Stimulated activated CD4-positive, alpha-beta T cell treated with anti-CD3 and anti-CD28 coated beads, Interleukin-4, amount 100 ng/mL, for 1 hour (primary cell): ENCODE measurements at places on chromosomes 6 and 20.

GRCh38 chr6:3196770-3197169, 30.7 kb downstream of the TUBB2B start:
- no peak for DNase-seq

- no peak for DNase-seq
Measured at GRCh38 chr6:111810294-111811131, 62.7 kb downstream of the FYN start.

GRCh38 chr20:38471987-38472512, 593 bp upstream of the RALGAPB start:
- DNase-seq, result no peak

DNA sequence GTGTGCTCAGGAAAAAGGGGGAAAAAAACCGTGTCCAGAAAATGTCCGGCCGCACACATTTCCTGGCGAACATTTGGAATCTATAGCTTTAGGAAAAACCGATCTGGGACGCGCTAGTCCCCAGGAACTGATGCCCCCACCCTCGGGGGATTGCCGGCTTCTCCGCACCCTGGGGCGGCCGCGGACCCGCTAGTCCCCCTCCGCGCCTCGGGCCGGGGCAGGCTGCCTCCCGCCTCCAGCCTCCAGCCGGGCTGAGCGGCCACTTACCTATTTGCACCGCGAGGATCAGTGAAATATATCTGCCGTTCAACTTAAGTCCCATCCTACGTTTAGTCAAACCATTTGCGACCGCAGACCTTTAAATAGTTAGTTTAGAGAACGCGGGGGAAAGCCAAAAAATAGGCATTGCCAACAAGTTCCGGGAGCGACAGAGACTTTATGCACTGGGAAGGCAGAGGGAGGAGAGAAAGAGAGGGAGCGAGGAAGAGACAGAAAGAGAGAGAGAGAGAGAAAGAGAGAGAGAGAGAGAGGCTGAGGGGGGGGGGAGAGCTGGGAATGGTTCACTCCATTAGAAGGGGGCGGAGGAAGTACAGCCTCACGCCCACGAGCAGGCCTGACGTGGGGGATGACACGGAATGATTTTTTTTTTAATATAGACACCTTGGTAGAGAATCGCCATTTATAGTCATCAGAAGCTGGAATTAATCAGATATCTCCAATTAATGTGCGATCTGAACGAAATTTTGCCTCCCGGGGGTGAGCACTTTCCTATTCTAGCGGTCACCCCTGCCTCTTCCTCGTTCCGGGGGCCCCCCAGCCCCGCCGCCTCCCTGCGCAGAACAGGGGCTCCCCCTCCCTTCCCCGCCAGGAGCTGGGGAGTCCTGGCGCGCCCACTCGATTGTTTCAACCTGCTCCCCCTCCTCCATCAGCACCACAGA, at the start of gene NRN1:
TSS of gene NRN1 (minus strand) at position 498 of the 938 bp plus-strand sequence. CDS start at position 322, 176 bp downstream.
- DNase-seq, result no peak

DNA sequence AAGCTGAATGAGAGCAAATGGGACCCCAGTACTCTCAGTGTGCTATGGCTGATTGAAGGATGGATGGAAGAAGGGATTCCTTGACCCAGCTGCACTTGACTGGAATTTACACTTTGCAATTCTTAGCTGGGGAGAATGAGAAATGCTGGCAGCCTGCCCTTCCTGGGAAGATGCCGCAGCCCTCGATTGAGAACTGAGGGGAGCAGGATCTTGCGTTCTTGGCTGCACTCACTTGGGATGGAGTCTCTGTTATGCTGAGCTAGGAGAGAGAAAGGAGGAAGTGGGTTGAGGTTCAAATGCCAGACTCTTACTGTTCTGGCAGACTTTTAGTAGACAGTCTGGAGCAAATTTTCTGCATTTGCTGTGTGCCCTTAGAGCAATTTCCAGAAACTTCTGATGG, 221.2 kb downstream of the FNDC1 start:
- DNase-seq, result no peak

DNA sequence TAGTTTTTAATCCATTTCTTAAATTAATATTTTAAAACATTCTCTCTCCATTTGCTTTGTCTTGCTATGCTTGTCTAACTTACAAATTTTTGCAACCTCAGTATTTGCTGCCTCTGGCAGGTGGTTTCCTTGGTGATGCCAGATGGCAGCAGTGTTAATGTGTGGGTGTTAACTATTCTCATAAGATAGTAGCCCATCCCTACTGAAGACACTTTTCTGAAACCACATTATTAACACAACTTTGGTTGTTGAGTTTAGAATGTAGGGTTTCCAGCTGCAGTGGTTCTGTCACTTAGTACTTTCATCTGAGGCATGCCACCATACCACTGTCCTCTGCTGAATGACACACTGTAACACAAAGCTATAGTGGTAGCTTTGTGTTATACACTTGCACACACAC, 75.1 kb downstream of the MYO6 start:
- no peak for DNase-seq

- no peak for DNase-seq
Measured at GRCh38 chr6:3006476-3006875, 6.8 kb downstream of the NQO2 start.
